ENCODE measurements at places on chromosomes 1 and 21. TPM values are rescaled to one million over a fixed set of nuclear protein-coding genes. Genes with fewer than 3 reads are reported as not detected.

DNA sequence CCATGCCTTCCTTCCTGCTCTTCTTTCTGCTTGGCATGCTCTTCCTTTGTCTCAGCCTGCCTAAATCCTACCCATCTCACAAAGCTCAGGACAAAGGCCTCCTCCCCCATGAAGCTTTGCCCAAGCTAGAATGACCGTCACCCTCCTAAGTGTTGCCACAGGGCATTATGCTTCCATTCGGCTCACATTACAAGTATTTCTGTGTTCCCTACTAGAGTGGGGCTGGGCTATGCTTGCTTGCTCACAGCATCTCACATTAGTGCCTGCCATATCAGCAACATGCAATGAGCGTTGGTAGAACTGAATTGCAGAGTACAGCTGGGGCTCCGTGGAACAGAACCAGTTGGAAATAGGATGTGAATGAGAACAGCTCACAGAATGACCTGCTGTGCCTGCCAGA lies 82.8 kb downstream of the CD58 start:
- DNase-seq: no peak

DNA sequence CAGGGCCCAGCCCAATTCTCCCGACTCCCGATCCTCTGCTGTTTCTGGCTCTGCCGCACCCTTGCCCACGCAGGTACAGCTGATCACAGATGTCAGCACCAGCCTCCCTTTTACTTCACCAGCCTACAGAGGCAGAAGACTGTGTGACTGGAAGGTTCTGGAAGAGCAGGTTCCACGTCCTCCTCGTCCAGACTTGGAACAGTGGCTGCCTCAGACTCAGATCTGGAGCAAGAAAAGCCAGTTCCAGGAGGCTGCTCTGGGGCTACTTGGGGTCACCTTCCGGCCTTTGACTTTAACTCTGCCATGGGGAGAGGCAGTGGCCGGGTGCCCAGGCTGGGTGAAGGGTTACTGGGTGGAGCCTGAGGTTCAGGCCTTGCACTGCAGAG lies 16.1 kb upstream of the KLHDC7A start:
- no peak for DNase-seq

DNA sequence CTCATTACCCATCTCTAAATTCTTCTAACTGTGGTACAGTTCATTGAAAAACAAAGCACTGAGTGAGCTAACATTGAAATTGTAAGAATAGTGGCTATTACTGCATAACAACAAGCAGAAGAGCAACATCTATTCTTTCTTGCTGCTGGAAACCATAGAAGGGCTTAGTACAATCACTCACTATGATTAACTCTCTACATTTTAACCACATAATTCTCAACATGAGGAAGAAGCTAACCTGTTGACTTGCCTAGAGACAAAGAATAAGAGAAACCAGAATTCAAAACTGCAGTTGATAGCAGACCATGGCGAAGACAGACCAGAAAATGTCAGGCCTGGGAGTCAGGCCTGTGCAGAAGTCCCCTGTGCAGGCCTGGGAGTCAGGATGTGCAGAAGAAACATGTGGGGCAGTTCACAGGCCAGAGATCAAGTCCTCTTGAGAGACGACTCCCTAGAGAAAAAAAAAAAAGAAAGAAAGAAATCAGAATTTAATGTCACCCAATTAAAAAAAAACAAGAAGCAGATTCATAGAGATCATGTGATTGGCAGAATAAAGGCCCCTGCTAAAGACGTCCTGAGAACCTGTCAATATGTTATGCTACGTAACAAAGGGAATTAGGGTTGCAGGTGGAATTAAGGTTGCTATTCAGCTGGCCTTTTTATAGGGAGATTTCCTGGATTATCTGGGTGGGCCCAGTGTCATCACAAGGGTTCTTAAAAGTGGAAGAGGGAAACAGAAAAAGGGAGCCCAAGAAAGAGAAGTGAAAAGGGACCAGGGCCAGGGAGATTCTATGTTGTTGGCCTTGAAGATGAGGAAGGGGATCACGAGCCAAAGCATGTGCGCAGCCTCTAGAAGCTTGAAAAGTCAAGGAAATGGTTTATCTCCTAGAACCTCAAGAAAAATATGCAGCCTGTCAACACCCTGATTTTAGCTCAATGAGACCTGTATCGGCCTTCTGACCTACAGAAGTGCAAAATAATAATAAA lies 94.9 kb downstream of the MRPL39 start:
- DNase-seq: no peak

Gene HAO2
- total RNA-seq: not detected

DNA sequence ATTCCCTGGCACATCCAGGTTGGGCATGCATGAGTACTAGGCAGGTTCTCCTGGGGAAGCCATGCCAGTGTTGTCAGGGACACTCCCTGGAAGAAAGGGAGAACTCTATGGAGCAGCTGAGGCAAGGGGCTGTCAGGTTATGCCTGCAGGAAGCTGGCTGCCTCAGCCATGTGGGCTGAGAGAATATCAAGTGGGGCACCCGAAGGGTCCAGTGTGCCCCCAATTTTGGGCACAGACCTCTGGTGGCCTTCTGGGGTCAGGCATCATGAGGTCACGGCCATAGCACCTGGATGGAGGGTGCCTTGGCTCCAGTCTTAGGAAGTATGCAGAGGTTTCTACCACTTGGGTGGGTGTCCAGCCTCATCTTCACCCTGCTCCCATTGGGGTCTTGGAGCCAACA lies 2.6 kb downstream of the CSF3R start:
- no peak for DNase-seq

Measured in left ventricle myocardium superior (tissue), 1 donor.